ENCODE measurements at places on chromosomes 5 and 9.
A peak's percentile ranks its signal among the peaks of the same experiment; 100 is the strongest.

GRCh38 chr9:96038914-96039313 is 163.4 kb downstream of the ERCC6L2 start:
- DNase-seq, result no peak

DNA sequence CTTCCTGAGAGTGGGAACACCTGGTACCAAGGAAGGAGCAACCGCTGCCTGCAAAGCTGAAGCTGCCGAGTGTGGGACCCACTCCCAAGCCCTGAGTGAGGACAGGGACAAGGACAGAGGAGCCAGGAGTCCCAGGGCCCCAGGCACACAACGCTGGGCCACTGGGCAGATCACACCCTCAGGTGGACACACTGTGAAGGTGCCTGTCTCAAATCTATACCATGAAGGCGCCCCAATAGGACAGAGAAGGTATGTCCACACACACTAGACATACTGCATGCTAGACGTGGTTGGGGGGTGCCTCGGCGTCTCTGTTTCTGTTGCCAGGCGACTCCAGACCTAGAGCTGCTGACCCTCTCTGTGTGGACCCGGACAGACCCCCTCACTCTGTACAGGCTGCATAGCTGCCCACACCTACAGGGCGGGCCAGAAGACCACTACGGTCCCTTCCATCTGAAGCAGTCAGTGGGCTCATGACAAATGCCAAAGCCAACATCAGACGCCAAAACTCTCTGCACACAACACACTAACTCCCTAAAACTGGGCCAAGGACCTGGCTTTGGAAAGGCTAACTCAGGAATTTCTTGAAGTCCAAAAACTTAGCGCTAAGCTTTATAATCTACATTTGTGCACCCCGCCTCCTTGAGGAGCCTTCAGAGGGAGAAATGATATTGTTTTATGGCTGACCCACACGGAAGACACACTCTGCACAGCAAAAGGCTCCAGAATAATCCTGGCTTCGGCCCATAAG is 60.7 kb downstream of the ROR2 start:
- DNase-seq, result no peak

GRCh38 chr5:76859591-76860247 is 9.9 kb downstream of the S100Z start:
- DNase-seq, result no peak

GRCh38 chr5:177967221-177967887 is 28.7 kb downstream of the PROP1 start:
- DNase-seq, result no peak

DNA sequence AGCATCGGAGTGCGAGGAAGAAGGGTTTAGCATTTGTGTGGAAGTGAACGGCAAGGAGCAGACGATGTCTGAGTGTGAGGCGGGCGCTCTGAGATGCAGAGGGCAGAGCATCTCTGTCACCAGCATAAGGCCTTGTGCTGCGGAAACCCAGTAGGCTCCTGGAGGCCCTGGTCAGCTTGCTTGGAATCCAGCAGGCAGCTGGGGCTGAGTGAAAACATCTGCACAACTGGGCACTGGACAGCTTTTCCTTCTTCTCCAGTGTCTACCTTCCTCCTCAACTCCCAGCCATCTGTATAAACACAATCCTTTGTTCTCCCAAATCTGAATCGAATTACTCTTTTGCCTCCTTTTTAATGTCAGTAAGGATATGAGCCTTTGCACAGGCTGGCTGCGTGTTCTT is 72.1 kb downstream of the C7 start:
- DNase-seq, result no peak

GRCh38 chr5:132211787-132212186 is 15.9 kb downstream of the P4HA2 start:
- no peak for DNase-seq

- DNase-seq, result no peak
Measured at GRCh38 chr5:169956126-169956525, 24.2 kb downstream of the INSYN2B start.

DNA sequence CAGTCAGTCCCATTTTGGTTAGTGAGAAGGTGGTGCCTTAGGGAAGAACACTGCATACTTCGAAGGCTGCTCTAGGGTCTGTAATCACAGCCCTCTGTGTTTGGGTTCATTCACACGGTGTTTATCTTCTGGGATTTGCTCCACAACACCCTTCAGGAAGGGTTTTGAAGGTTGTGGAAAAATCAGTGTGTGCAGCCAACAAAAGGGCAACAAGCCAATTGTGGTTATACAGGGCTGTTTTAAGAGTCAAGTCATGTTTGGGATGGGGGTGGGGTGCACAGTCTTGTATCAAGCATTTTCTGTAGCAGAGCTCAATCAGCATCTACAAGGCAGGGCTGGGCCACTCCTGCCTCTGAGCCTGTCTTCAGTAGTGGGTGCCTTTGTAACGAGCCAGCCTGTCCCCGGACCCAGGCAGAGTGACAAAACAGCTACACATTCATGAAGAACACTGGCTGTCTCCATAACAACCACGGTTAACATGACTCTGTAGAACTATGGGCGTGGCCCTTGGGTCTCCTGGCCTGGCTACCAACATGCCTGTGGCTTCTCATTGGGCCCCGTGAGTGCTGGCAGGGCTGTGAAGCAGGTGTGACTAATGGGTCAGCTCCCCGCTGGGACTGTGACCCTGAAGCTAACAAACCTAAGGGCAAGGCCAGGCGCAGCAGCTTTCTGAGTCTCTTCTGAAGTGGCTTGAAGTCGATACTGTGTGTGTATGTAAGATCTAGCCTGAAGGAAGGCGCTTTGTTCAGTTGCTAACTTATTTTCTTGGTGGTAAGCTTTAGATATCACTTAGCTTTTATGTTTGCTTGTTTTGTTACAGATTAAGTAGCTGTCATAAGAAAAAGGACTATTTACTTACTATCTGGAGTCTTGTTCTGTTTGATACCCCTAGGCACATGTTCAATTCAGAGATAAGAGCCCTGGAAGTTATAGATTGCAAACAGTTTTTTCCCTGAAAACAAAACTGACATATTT is 27.9 kb upstream of the GOLM1 start:
- peak; percentile 61 for DNase-seq

Measured in left hindlimb (tissue), 1 donor.